ENCODE measurements at places on chromosomes 5 and 9. TPM values are rescaled to one million over a fixed set of nuclear protein-coding genes. Genes with fewer than 3 reads are reported as not detected.

Gene RGS3
- total RNA-seq: 125 TPM

Gene RGS7BP
- total RNA-seq: 9.2 TPM

Gene SLC25A2
- not detected for total RNA-seq

Gene ZFP37
- 3.3 TPM for total RNA-seq

Gene EIF4E1B
- total RNA-seq: not detected

Gene ZNF346
- total RNA-seq: 30.5 TPM

Gene ZNF879
- total RNA-seq: 38.8 TPM

Gene UBTD2
- total RNA-seq: 6.8 TPM

DNA sequence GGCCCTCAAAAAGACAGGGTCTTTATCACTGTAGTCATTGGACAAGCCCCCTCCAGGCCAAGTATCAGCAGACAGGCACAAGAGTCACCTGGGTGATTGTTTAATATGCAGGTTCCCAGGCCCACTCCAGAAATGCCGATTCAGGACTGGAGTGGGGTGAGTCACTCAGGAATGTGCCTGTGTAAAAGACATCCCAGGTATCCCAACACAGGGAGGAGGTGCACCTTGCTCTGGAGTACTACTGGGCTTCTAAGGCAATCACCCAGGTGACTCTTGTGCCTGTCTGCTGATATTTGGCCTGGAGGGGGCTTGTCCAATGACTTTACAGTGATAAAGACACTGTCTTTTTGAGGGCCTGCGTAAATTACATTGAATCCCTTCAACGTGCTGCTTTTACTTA is 40.6 kb downstream of the ACTL7B start:
- no peaks in the 10 kb centered on the region for H3K4me1 ChIP-seq
- no peak for DNase-seq
- no peak overlapping the region for H3K27ac ChIP-seq
- H3K27me3 ChIP-seq: no peaks in the 10 kb centered on the region

DNA sequence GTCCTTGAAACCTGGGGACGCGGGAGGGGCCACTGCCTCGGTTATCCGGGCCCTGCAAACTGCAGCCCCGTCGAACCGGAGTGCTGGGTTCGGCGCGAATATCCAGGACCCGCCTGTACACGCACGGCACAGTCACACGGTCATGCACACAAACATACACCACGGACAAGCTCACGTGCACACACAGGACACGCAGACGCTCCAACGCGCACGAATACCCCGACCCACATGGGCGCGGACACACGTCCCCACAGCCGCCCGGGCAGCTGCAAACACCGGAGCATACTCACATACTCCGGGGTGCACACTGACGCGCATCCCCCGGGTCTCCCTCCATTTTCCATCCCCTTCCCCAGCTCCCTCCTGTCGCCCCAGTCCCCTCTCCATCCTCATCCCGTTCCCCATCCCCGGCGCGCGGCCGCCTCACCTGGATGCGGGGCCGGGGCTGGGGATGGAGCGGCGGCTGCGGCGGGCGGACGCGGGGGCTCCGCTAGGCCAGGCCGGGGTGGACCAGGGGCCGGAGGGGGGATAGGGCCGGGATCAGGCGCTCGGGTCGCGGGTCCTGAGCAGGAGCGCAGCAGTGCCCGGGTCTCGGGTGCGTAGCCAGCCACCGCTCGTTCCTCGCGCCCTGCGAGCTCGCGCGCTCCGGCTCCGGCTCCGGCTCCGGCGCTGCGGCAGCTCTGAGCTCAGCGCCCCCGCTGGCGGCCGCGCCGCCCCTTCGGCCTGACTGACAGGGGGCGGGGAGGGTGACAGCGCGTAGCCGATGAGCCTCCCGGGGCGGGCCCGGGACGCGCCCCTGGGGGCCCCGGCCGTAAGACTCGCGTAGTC is at the start of the genes EIF4E1B and SNCB:
EIF4E1B (plus strand) TSS at position 823 of the 828 bp plus-strand sequence. CDS start 12,113 bp downstream, outside the sequence.
SNCB (minus strand) TSS at position 682 of the 828 bp plus-strand sequence. CDS start 880 bp downstream, outside the sequence.
- H3K4me1 ChIP-seq: peaks cover 13% of the 10 kb centered on the region
- peaks cover 20% of the 10 kb centered on the region for H3K27me3 ChIP-seq
- no peak within 1 kb of the TSS for H3K27ac ChIP-seq

DNA sequence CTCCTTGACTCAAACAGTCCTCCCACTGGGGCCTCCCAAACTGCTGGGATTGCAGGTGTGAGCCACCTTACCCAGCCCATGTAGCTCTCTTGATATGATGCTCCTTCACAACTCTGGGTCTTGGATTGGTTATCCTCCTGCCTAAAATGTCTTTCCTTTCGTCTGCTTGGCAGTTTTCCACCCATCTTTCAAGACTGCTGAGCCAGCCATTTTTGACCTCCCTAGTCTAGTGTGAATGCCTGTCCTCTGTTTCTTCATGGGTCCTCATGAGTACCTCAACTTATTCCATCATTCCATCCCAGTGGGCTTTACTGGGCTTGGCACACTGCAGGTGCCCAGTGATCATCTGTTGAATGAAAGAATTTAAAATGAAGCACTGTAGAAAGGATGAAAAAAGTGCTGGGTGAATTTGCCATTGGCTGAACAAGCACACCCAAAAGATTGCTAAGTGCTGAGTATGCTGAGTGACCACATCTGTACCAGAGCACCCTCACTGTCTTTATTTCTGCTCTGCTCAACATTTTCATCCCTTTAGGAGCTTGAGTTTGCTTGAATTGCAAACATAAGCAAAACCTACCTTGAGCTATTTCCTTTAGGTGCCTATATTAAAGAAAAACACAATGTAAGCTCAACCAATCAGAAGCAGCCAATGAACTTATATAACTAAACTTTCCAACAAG is 84.8 kb upstream of the FAM169A start:
- no peak overlapping the region for H3K27ac ChIP-seq
- no peaks in the 10 kb centered on the region for H3K27me3 ChIP-seq
- H3K36me3 ChIP-seq: no peaks in the 10 kb centered on the region
- H3K4me3 ChIP-seq: no peak overlapping the region

GRCh38 chr9:121364077-121364476 is 6.0 kb downstream of the STOM start:
- peak overlapping the region; percentile 26 for H3K4me3 ChIP-seq
- no peaks in the 10 kb centered on the region for H3K36me3 ChIP-seq
- no peaks in the 10 kb centered on the region for H3K27me3 ChIP-seq
- no peak for DNase-seq
- peaks cover 63% of the 10 kb centered on the region for H3K4me1 ChIP-seq

DNA sequence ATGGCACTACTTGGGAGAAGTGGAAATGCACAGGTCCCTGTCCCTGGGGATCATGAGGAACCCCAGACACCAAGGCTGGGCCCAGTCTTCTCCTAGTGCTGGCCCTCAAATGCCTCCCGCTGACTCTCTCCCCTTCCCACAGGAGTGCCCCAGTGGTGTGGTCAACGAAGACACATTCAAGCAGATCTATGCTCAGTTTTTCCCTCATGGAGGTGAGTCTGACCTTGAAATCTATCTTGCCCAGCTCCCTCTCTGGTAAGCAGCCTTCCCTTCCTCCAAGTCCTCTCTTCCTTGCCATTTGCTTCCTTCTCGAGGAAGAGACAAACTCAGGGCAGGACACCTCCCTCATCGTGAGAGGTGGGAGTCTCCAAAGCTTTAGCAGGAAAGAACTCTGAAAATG is 63.3 kb upstream of the GABRP start:
- DNase-seq: no peak
- no peak overlapping the region for H3K27ac ChIP-seq
- no peak overlapping the region for H3K4me3 ChIP-seq
- no peaks in the 10 kb centered on the region for H3K36me3 ChIP-seq
- H3K4me1 ChIP-seq: no peaks in the 10 kb centered on the region
- H3K27me3 ChIP-seq: no peaks in the 10 kb centered on the region
